ENCODE measurements at places on chromosomes 11 and 22. TPM values are rescaled to one million over a fixed set of nuclear protein-coding genes. Genes with fewer than 3 reads are reported as not detected.

CRACR2B gene
- total RNA-seq = 0.32 TPM

EEF1G gene
- total RNA-seq = 1,028 TPM

MAML2 gene
- total RNA-seq = 31.2 TPM

ZBTB16 gene
- 0.16 TPM for total RNA-seq

CDHR5 gene
- not detected for total RNA-seq

ARHGAP42 gene
- total RNA-seq = 12.8 TPM

All from hair follicle dermal papilla cell (primary cell).